ENCODE measurements at places on chromosomes 13 and 19.

GRCh38 chr13:99542788-99543406, 41.6 kb downstream of the TM9SF2 start:
- no peak for DNase-seq

DNA sequence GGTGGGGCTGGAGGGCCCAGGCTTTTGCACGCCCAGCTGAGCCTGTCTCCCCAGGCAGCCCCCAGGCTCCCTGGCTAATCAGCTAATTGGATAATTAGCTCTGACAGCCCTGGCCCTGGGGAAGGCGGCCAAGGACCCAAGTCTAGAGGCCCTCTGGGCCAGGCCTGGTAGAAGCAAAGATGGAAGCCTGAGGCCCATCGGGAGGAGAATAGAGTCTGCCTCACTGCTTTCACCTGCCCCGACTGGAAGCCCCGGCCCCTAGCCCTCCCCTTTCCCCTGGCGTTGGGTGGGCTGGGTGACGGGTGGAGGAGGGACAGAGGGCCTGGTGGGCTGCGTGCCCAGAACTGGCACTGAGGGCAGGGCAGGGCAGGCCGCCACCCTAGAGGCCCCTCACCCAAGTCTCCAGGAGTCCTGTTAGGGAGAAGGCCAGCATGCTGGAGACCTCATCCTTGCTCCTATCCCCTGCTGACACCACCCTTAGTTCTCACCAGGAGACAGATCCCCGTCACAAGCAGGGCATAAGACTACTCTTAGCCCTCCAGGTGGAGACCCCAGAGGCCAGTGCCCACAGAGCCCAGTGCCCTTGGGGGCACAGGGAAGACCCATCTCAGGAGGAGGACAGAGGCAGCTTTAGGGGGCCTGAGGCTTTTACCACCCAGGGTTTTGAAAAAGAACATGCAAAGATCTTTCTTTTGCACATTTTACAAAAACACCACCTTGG, 12.0 kb downstream of the LYL1 start:
- DNase-seq = no peak

DNA sequence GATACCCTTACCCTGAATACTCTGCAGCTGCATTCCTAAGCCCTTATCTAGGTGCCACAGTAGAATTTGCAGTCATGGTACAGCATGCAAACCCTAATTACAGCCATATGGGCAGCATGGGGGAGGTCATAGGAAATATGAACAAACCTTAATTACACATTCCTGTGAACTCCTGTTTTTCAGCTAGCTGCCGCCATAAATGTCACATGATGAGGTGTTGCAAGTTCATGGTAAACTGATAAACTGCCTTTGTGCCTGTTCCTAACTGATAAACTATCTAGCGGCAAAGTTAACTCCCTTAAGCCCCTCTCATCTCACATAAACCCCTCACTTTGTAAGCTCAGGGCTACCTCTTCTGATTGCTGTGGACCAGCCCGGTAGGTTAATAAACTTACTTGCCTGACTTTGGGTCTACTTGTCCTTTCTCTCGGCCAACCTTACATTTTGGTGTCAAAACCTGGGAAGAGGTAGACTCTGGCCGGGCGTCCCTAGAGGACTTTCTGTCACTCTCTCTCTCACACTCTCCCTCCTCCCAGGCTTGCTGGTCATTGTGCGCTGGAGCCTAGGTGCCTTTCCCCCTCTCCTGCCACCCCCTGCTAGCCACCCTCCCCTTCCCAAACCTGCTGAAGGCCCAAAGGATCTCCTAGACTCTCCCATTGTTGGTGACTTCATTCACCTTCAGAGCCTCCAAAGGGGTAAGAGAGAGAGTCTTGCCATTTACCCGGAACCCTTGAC, 43.3 kb downstream of the ZNF93 start:
- DNase-seq = no peak

DNA sequence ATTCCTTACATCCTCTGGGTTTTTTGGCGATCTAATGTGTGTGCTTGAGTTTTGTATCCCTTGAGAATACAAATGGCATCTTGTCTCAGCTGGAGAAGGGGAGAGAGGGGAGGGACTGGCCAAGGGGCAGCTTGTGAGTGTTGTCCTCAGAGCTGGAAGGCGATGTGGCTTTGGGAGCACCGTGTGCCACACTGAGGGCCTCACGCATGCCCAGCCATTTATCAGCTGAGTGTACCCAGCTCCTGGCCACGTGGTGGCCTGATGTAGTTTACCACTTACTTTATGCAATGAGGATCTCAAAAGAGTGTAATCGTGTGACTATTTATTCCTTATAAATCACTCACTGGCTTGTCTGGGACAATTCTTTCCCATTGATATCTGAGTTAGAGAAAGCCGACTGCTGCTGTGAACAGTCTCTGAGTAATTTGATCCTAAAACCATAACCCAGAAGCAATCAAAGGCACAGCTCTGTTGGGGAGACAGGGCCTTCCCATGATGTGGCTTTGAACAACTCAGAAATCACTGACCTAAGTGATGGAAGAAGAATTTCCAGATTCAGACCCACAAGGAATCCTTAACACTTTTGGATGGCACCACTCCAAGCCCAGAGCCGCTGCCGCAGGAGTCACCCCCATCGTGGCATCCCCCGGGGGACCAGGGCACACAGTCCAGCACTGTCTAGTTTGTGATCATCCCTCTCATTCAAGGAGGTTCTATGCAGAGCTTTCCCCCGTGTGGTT, 53.9 kb upstream of the MTIF3 start:
- DNase-seq = no peak

GRCh38 chr13:113722921-113723320, 36.1 kb upstream of the TMEM255B start:
- no peak for DNase-seq
